AG10803 (cell line): ENCODE measurements at places on chromosomes 4 and X.
A peak's percentile ranks its signal among the peaks of the same experiment; 100 is the strongest.

DNA sequence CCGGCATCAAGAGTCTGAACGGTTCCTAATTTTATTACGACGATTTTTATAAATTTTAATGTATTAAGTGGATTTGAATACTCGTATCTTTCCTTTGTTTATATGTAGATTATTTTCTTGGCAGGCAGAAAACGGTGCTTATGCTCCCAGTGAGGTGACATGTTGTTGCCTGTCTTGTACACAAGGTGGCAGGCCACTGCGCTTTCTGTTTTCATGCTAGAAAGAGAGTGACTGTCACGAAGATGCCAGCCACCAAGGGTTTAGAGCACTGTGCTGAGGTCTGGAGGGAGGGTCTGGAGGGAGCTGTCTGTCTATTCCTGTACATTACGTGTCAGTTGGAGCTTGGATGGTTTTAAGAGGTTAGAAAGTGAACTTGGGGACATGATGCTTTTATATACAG lies 87.7 kb downstream of the SHROOM2 start:
- DNase-seq, result no peak

GRCh38 chr4:38179690-38180377 lies 219.6 kb downstream of the PTTG2 start:
- peak; percentile 63 for DNase-seq

DNA sequence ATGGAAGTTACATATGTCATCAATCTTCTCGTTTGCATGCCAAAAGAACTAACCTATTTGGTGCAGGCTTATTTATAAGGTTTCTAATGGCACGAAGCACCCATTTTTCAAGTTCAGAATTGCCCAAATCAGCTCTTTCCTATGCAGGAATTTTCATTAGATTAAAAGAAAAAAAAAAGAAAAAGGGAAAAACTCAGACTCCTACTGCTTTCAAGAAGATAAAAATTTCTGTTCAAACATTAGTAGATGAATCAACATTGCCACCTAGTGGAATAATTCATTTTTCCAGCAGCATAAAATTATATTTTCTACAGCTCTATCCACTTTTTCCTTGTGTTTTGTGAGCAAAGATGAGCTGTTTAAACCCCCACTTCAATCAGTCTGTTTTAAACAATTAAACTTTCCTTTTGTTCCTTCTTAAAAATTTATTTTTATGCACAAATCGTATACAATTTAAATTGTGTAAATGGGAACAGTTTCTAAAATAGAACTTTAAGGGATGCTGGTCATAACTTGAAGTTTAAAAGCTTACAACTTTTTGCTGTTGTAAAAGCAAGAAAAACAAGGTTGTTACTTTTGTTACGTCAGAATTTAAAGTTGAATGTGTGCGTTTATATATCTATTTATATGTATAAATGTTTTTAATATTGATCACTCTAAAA lies 309.9 kb downstream of the ARAP2 start:
- peak; percentile 8 for DNase-seq

GRCh38 chrX:9765737-9766097 lies at the start of gene GPR143:
GPR143 (minus strand) TSS chrX:9765847; CDS start chrX:9765817, 30 bp downstream.
- DNase-seq, result no peak

GRCh38 chr4:77734928-77735327 lies 84.2 kb downstream of the CNOT6L start:
- DNase-seq, result peak; percentile 31

DNA sequence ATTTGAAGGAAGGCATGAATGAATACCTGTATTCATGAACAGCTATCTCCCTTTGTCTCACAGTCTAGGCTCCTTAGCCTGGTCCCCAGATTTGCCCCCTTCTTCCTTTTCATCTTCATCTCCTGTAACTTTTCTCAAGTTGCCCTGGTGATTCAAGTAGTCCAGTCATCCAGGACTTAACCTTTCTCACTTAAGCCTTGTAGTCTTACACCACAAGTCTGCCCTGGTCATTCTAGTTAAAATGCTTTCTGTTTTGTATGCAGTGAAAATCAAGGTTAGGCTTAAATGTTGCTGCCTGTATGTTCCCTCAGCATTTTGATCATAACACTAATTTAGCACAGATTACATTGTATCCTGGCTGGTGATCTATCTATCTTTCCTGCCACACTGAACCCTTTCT lies 58.5 kb upstream of the SLC7A11 start:
- DNase-seq, result no peak

DNA sequence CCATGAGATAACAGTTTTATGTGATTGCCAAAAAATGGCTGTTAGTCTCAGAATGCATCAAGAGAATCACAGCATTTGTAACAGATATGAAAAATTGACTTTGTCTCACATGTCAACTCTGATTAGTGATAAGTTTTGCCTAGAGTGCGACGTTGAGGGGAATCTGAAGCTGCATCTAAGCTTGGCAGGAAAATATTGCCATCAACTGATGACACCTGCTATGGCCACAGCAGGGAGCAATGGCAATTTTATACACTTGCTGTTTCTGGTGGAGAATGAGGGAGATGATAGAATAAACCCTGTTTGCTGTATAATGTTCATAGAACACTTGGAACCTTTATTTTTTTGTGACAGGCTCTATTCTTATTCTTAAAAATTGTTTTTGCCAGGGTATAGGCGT lies 205.4 kb upstream of the GNPDA2 start:
- DNase-seq, result no peak

DNA sequence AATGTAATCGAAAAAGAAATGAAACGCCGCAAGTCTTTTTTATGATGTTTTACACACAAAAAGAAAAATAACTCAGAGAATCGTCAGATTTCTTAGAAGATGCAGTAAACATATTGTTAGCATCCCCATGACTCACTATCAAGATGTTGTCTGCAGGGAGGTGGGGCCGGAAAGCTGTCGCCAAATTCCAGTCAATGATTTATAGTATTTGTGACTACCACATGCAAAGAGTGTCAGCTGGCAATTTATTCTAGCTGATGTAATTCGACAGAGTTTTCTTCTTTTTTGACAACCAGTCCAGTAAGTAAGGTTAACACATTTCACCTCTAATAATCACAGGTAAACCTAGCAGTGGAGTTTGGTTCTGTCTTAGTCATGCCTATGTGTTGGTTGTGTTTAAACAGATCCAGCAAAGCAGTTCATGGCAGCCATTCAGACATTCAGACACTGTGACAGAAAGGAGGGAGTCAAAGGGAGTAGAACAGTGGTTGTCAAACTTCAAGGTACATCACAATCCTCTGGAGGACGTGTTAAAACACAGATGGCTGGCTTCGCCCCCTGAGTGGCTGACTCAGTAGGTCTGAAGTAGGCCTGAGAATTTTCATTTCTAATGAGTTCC lies 19.8 kb upstream of the PPP1R2C start:
- peak; percentile 65 for DNase-seq

- peak; percentile 74 for DNase-seq
Observed at GRCh38 chr4:146329050-146329716, 114.8 kb downstream of the REELD1 start.

GRCh38 chrX:100643956-100644860 lies at the start of gene SRPX2:
SRPX2 (plus strand) TSS chrX:100644199; CDS start chrX:100646323, 2,124 bp downstream.
- DNase-seq, result peak; percentile 87

DNA sequence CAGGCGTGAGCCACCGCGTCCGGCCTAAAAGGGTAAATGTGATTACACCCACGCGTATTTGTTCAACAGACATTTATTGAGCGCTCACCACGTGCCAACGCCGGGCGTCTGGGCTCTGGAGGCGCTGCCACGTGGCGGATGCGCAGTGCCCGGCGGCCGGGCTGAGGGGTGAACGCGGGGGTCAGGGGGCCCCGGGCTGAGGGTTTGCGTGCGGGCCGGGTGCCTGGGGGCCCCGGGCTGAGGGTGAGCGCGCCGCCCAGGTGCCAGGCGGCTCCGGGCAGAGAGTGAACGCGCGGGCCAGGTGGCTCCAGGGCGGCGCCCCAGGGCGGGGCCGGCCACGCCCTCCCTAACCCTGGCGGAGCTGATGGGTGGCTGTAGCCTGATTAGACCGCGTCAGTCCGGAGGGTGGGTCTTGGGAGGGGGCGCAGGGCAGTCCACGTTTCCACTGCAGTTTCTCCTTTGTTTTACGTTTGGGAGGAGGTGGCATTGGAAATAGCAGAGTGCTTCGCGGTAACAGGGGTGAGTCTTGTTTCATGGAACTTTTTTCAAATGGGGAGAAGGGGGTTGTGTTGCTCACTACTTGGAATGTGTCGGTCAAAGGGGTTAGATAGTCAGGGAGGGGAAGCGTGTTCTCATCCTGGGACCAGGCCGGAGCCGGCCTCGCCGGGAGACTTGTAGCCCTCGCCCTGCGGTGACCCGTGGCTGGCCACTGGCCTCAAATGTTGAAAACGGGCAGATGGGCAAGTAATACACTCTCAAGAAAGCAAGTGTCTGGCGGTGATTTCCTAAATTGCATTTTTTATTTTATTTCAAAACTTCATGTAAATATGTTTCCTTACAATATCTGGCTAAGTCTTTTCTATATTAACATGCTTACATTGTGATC lies at the start of gene ZFP42:
TSS of gene ZFP42 (plus strand) at position 450 of the 886 bp plus-strand sequence. CDS start 7,037 bp downstream, outside the sequence.
- DNase-seq, result no peak
